ENCODE measurements at places on chromosomes 4 and X. TPM values are rescaled to one million over a fixed set of nuclear protein-coding genes. Genes with fewer than 3 reads are reported as not detected.

GNRHR gene
- total RNA-seq, result not detected

GPRIN3 gene
- 22.9 TPM for total RNA-seq

DNA sequence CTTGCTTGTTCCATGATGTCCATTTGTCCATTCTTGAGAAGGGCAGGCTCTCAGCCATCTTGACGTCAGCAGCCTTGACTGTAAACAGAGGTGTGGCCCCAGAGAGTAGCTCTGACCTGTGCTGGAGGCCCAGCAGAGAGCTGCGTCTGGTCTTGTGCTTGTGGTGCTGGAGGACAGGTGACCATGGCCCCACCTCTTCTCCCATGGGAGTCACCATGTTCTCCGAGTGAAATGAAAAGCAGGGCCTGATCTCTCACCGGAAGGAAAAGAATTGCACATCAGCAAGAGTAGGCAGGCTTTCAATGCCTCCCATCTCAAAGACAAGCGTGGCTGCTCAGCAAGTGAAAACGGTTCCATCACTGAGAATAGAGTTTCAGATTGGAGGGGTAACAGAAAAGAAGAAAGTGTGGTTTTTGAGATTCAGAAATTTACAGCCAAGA is 11.5 kb downstream of the PARM1 start:
- DNase-seq, result no peak

GRCh38 chr4:39032218-39033085 is at the start of gene TMEM156:
TMEM156 (minus strand) TSS chr4:39032409; CDS start chr4:39032313, 96 bp downstream.
- no peak for DNase-seq

GRCh38 chr4:1416948-1417260 is 10.7 kb upstream of the NKX1-1 start:
- DNase-seq, result no peak

GRCh38 chr4:165553221-165553810 is 174.5 kb downstream of the CPE start:
- no peak for DNase-seq

BGN gene
- 5.9 TPM for total RNA-seq

GRCh38 chr4:72446353-72447055 is 122.5 kb downstream of the ADAMTS3 start:
- DNase-seq, result no peak

DNA sequence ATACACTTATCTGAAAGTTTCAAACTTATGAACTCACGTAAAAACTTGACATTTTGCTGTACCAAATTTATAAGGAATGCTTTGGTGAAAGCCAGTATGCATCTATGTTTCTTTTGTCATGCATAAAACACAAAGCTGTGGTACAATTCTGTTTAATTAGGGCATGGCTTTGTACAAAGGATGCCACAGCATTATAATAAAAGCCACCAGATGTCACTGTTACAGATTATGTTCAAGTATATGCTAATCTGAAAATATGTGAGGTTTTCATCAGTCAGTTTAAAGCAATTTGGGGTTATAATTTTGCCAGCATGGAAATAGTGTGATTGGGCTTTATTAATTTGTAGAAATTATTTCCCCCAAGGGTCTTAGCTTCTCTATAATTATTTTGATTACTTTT is 69.0 kb downstream of the ATOH1 start:
- peak; percentile 1 for DNase-seq

CT45A10 gene
- not detected for total RNA-seq

- no peak for DNase-seq
Observed at GRCh38 chr4:76053730-76054129, 17.9 kb upstream of the CXCL11 start.

GRCh38 chr4:16677001-16677944 is 221.2 kb downstream of the LDB2 start:
- DNase-seq, result no peak

TADA2B gene
- total RNA-seq, result 15.9 TPM

DNA sequence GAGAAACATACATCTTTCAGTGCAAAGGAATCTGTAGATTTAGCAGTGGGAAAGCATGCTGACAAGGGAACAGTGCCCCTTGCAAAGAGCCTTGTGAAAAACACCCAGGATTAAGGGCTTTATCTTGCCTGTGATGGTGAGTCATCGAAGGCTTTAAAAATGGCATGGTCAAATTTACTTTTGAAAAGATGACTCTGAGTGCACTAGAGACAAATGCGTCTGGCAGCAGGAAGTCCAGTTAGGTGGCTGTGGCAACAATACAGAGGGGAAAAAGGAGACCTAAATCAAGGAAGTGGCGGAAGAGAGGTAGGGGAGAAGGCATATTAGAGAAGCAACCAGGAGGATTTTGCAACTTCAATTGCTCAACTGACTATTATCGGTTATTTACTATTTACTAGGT is 472.6 kb upstream of the CPEB2 start:
- DNase-seq, result no peak

DNA sequence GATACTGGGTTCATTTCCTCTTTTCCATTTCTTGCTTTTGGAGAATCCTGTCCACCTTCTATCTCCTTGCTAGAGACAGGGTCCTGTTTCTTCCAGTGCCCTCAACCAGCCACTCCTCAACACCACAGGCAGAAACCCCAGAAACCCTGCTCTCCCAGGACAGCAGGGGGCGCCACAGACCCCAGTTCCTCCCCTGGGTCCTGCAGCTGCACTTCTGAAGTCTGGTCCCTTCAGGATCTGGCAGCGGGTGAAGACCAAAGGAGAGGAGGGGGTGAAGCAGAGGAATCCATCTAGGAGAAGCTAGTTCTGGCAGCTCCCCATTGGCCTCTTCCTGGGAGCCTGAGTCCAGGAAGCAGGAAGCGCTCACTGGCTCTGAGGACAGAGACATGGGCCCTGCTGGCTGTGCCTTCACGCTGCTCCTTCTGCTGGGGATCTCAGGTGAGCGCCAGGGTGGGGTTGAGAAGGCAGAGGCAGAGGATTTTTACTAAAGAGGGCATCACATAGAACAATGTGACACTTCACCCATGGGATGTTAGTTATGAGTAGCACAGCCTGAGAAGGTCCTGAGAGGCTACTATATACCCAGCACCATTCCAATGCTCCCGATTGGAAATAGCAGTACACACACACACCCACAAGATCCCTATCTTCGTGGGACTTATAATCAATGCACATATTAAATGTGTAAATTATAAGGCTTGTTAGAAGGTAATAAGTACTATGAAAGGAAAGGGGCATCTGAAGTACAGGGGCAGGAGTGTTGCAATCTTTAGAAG is at the start of gene PRSS48:
PRSS48 (plus strand) TSS at position 375 of the 776 bp plus-strand sequence; CDS start at position 387, 12 bp downstream.
- no peak for DNase-seq

DNA sequence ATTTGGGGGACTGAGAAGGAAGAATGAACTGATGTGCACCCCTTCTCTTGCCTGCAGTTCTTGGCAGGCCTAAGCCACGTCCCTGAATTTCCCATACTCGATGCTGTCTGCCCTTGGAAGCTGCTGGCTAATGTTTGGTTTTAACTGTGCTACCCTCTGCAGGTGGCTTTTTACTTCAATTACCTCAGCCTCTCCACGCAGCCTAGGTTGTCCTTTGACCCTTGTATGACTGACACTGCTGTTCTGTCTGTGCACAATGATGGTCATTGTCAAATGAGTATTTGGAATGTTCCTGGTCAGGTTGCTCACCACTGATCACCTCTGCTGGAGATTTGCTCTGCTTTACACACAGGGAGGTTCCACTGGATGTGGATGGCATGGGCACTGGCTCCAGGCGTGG is 137.1 kb downstream of the ZNF518B start:
- no peak for DNase-seq

DNA sequence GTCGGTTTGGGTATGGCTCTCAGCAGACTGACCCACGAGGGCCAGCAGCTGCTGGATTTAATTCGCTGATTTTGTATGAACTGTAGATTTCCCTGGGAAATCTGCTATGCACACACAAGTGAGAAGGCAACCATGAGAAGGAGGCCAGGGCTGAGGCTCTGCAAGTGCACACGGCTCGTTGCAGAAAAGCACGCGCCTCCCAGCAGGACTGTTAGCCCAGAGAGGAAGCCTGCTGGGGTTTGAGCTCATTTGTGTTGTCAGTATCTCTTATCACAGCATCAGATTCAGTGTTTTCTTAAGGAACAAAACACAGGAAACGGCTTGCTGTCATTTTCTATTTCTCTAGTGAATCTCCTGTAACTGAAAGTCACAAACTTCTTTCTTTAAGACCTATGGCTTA is 296.2 kb upstream of the FAT1 start:
- DNase-seq, result no peak

FAM184B gene
- not detected for total RNA-seq

JADE1 gene
- 13.1 TPM for total RNA-seq

- no peak for DNase-seq
Observed at GRCh38 chrX:70038951-70039350, 10.8 kb downstream of the AWAT2 start.

DNA sequence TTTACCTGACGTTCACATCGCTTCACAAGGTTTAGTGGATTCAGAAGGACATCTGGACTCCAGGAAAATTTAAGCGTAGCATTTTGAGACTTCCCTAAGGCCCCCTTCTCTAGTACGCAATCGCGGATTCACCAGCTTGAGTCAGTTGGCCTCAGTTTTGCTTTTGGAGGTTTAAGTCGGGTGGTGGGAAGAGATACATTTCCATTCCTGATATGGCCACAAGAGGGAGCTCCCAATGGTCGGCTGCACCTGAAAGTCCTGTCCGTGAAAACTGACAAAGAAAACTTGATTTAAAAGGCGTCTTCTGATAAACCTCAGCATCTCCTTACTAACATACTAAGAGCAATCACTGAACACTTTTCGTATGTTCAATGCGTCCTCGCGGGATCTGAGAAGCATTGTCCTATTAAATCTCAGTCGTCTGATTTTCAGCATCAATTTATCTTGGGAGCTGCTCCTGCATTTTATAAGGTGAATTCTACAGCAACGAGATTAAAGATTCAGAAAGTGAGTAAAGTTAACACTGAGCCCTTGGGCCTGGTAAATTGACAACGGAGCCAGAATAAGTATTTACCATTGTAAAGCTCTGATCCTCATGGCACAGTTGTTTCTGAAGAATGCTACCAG is 50.6 kb downstream of the LGI2 start:
- peak; percentile 88 for DNase-seq

PITX2 gene
- not detected for total RNA-seq

GTPBP6 gene
- total RNA-seq, result 48.5 TPM

DNA sequence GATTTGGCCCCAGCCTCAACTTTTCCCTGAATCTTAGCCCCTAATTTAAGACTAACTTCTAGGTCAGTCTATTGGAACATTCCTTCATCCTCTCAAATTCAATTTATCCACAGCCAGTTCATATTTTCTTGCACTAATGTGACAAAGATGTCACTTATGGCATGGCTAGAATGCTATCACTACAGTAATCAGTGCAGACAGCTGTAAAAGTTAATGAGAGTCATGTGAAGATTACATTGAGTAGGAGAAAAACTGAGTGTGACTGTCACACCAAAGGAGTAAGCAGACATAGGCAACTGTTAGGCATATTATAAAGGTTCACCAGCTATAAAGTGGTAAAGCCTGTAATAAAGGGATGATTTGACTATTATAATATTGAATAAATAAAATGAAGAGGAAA is 42.6 kb downstream of the GABRG1 start:
- DNase-seq, result no peak

CPLX1 gene
- total RNA-seq, result 0.29 TPM

GRCh38 chr4:179695175-179695574 is 2252.9 kb upstream of the AGA start:
- no peak for DNase-seq
